AG04450 (cell line): ENCODE measurements at places on chromosomes 16 and 17.

DNA sequence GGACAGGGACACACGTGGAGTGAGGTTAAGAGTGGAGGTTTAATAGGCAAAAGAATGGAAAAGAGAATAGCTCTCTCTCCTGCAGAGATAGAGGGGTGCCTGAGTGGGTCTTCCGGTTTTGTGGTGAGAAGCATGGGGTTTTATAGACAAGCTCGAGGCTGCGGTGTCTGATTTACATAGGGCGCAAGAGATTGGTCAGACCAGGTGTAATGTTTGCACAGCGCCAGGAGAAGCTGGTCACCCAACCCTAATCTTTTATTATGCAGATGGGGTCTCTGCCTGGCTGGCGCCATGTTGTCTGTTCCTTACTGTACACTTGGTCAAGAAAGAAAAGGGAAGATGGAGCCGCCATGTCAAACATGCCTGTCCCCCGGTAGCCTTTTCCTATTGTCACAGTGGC, 44.5 kb upstream of the MLYCD start:
- DNase-seq, result no peak

DNA sequence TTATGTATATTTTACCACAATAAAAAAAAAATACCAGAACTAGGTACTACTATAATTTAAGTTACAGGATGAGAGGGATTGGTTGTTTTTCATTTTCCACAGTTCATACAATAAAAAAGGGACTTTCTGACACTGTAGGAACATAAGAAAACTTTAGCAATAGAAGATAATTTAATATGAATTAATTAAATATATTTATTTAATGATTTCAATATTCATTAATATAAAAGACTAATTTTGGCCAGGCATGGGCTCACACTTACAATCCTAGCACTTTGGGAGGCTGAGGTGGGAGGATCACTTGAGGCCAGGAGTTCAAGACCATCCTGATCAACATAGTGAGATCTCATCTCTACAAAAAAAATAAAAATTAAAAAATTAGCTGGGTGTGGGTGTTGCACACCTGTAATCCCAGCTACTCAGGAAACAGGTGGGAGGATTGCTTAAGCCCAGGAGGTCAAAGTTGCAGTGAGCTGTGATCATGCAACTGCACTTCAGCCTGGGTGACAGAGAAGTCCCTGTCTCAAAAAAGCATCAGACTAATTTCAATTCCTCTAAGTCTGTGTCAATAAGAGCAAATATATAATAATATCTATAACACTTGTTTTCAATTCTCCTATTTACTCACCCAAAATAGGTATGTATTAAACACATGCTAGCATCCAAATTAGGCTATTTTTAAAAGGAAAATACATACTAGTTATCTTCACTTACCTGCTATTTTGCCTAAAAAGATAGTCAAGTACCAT, 79.6 kb downstream of the BRIP1 start:
- DNase-seq, result no peak

GRCh38 chr16:2008631-2009163, 924 bp downstream of the ZNF598 start:
- DNase-seq, result no peak

- DNase-seq, result no peak
These were observed 17.1 kb downstream of the MEAK7 start for GRCh38 chr16:84487358-84487757.

- DNase-seq, result no peak
These were observed 23.5 kb downstream of the SPECC1 start for GRCh38 chr17:20032636-20033035.

DNA sequence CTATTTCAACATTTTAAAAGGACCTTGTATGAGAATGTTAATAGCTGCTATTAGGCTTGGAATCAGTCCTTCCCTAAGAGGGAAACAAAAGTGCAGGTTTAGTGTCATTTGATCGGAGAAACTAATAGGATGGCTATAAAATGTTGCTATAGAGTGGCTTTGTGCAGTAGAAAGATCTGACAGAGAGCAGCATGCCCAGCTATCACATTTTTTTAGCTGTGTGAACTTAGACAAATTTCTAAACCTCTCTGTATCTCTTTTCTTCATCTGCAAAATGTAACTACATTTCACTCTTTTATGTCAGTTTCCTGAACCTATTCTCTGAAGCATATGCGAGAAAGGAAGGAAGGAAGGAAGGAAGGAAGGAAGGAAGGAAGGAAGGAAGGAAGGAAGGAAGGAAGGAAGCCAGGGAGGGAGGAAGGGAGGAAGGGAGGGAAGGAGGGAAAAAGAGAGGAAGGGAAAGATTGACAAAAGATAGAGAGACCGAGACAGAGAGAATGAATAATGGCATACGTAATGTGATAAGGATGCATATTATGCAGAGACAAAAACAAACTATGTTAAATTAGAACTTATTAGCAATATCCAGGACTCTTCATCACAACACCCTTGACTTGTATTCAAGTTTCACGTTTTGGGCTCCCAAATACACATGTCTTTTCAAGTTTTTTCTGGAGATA, 52.6 kb upstream of the CDH8 start:
- DNase-seq, result no peak
